ENCODE measurements at places on chromosomes 3 and 15.

DNA sequence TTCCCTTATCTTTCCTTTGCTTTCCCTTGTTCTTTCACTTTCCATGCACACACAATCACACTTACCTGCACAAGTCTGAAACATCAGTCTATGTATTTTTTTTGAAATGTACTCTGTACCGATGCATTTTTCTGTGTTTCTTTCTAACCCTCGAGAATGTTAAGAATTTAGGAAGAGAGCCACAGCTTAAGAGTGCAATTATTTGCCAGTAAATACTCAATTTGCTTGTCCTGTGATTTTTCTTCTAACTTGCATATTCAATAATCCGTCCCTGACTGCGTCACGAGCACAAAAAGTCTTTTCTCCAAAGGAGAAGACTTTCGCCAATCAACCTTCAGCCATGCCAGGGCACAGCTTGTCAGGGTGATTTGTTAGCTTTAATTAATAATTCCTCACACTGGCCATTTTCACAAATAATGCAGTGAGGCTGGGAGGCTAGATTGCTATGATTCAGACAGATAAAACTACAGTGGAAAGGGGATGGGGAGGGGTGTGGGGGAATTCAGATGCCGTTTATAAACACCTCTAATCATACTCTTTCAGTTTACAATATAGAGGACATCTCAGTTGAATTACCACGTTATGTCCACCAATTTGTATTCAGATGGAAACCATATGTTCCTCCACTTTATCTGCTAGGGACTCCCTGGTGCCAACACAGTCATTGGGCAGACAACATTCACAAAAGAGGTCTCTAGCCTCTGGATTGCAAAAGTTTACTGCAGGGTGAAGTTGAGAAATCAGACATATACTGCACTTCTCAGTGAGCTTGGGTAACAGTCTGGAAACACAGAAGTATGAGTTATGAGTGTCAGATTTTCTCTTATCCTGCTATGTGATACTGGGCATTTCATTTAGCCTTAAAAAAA is 388.0 kb downstream of the ZBTB20 start:
- no peak for DNase-seq

DNA sequence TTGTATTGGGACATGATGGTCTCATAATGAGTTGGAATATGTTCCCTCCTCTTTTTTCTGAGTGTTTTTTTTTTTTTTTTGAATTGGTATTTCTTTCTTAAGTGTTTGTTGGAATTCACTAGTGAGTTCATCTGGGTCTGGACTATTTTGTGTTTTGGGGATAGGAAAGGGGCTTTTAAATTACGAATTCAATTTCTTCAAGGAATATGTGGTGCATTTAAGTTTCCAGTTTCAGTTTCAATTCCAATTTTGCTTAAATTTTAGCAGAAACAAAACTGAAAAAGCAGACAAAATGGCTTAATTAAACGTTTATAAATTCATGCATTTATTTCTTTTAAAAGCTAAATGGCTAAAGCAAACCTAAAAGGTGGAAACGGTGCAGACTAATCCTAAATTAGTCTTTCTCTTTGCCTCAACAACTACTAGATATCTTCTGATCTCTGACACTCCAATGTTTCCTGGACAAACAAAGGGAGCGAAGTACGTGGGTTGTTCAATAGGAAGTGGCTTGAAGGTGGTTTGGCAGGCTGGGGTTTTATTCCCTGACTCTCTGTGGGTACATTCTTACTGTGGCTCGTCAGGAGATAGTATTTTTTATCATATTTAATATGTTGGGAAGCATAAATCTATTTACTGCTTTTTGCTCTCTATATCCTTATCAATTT is 50.0 kb upstream of the CORO2B start:
- no peak for DNase-seq

DNA sequence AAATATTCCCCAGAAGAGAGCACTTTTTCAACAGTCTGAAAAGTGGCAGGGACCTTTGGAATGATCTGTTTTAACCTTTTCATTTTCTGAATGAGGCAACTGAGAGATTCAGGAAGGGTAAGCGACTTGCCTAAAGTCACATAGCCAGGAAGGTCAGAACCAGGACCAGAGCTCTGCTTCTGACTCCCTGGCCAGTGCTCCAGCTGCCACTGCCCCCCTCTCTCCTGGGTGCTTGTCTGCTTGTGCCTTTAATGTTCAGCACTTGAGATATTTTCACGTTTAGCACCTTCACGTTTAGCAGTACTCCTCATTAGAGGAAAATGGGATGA is 68.3 kb downstream of the SMAD3 start:
- DNase-seq, result no peak

- no peak for DNase-seq
Observed at GRCh38 chr3:12187448-12188327, 29.0 kb upstream of the TIMP4 start.

DNA sequence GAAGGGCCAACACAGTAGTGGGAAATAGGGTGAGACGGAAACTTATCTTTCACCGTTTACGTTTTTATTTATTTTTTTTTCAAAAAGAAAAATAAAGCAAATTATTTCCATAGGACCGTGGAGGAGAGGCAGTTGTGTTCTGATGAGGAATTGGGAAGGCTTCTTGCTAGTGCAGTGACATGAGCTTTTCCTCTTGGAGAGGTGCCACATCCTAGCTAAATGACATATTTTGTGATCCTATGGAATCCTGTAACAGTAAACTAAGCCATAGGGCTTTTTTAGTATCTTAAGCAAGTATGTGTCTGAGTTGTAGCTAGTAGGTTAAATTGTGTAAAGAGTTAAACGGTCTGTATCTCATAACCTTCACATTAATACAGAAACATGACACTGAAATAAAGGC is 609.9 kb downstream of the RBMS3 start:
- no peak for DNase-seq

DNA sequence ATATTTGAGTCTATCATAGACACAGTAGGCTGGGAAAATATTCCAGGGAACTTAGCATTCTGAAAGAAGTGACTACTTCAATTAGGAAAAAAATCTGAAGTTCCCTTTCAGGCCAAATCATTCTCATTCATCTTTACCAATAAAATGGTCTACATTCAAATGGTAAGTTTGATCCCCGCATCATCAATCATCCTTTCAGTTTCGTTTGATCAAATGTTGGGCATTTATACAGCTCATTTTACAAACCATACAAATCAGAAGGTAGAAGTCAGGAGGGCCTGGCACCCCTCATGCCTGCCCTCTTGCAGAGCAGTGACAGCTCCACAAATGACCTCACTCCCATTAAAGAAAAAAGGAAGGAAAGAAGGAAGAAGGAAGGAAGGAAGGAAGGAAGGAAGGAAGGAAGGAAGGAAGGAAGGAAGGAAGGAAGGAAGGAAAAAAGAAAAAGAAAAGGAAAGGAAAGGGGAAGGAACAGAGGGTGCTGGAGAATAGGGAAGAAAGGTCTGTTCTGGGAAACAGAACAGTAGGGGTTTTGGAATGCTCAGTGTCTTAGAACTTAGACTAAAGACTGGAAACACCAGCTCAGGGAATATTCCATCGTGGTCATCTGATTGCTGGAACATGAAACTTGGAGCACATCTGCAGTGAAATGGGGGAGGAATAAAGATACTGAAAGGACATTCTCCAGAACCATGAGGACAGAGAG is 86.1 kb downstream of the XXYLT1 start:
- DNase-seq, result no peak

DNA sequence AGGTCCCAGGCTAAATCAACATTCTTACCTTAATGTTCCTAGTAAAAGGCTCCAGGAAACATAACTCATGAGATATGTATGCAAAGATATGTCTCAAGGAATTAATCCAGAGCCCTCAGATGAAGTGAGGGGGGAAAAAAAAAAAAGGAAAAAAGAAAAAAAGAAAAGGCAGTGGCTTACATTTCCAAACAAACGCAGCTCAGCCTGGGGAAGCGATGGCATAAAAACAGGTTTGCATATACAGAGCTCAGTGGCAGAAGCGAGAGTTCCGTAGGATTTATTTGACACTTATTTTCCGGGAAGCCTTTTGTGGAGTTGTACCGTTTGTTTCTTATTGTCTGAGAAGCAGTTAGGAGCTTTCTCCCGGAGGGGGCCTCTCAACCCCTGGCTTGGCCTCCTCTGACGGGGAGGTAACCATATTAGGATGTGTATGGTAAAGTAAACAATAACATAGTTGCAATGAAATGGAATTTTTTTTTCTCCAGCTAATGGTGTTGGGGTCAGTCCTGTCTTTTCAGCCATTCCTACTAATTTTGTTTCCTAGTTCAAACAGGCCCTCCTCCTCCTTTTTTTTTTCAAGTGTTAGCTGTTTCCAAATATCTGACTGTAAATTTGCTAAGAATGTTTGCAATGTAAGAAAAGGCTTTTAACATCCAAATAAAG is 338.6 kb downstream of the FOXP1 start:
- DNase-seq, result no peak

DNA sequence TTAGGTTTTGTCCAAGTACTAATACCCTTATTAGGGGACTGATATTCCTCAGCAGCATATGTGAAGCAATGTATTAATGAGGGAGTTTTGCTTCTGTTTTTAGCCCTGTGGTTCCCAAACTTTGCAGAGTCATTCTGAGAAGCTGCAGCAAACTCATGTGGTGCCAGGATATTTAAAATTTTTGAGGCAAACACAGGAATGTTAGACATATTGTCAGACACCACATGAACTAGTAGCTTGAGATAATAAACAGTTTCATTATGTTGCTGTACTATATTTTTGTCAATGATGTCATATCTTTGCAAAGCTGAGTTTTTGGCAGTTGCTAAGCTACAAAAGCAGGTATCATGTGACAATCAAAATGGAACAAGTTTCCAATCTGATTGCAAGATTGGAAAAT is 36.6 kb downstream of the ATP6V1A start:
- DNase-seq, result no peak

DNA sequence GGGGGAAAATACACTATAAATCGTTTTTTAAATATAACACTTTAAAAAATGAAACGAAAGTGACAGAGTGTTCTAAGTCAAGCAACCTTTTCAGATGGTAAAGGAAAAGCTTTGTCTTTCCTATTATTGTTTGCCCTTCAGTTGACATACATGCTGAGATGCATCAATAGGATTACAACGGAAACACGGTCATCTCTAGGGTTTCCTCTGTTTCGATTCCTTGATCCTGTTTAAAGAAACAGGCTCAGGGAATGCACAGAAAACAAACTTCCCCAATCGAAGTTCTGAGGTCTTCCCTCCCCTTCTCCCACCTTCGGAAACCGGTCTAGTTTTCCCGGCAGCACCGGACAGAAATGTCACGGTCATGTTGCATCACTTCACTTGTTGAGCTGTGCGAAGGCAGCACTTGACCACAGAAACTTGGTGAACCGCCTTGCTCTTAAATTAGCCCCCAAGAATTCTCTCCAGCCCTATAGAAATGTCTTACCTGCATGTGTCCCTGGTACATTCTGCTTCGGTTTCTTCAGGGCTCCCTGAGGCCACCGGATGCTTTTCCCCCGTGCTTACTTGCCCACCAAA is 556 bp downstream of the PEX5L start:
- DNase-seq, result no peak

- DNase-seq, result no peak
Observed at GRCh38 chr3:145191543-145191942, 969.4 kb downstream of the PLOD2 start.

- DNase-seq, result no peak
Observed at GRCh38 chr3:46998121-46998851, 18.8 kb downstream of the NBEAL2 start.

DNA sequence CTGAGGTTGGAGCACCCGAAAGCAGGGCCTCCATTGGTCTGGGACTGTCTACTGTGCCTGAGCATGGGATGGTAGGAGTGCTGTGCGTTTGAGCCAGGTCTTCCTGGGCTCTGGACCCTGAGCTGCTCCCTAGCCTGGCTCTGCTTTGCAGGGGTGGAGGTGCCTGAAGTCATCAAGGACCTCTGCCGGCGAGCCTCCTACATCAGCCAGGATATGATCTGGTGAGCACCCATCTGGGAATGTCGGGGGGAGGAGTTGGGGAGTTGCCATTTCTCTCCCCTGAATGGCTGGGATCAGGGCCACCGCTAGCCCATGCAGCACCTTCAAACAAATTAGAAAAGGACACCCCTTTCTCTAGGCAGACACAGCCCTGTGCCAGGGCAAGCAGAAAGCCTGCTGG is 20.7 kb downstream of the DUOX1 start:
- no peak for DNase-seq

GRCh38 chr15:66800584-66801235 is 98.7 kb downstream of the SMAD6 start:
- DNase-seq, result no peak

GRCh38 chr3:19256313-19256712 is 108.0 kb downstream of the KCNH8 start:
- no peak for DNase-seq

DNA sequence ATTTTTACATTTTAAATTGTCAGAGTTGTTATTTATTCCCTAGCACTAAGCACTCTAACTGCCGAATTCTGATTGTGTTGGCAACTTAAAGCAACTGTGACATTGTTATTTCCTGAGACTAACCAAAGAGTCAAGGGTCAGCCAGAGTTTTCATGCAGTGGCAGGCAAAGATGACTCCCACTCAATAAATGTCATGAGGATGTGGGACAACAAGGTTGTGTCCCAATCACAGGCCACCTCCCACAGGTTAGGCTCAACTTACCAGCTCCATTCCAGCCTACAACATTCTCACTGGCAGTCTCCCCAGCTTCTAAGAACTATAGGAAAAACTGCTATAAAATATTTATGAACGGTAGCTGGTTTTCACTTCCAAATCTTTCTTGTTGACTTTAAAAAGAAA is 80.1 kb downstream of the RSL24D1 start:
- DNase-seq, result no peak

DNA sequence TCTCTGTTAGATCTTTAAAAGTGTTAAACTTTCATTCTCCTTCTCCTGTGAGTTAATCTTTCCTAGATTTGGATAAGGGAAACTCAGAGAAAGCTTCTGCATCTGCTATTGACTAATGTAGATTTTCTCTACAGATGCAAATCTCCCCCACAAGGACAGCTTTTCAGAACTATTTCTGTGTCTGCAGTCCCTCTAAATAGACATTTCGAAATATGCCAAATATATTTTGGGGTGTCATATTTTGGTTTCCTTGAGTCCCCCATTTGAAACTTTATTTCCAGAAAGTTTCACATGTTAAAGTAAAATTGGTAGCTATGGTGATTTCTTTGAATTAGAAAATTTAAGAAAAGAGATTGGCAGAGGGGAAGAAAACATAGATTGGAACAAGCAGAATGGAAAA is 852.3 kb upstream of the ALCAM start:
- DNase-seq, result no peak

- no peak for DNase-seq
Observed at GRCh38 chr3:123683505-123684154, 98.8 kb upstream of the HACD2 start.

GRCh38 chr15:46591462-46591861 is 956.6 kb downstream of the SQOR start:
- no peak for DNase-seq

DNA sequence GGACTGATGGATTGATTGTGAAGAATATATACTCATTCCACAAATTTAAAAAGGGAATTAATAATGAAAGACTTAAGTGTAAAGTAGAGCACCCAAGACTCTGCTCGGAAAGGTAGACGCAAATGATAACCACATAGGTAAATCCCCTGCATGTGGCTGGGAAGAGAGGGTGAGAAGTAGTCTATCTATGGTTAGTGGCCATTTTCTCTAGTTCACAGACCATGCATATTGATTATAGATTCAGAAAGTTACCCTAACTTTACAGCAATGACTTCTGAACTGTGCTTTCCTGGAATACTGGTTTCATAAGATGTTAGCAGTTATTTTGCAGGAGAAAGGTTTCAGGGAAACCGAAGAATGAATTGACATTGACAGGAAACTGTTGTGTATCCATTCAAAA is 51.7 kb downstream of the CASR start:
- DNase-seq, result no peak

- DNase-seq, result no peak
Observed at GRCh38 chr3:14376348-14377043, 25.9 kb upstream of the SLC6A6 start.

- no peak for DNase-seq
Observed at GRCh38 chr15:64070965-64071851, 22.4 kb downstream of the CIAO2A start.
